CD4-positive, alpha-beta T cell treated with Interleukin-6 for 4 hours (primary cell): ENCODE measurements at places on chromosomes 3 and 15.

- DNase-seq, result no peak
Measured at GRCh38 chr3:128236657-128237056, 83.4 kb downstream of the EEFSEC start.

GRCh38 chr15:74958908-74959585, 2.5 kb upstream of the RPP25 start:
- DNase-seq, result no peak

DNA sequence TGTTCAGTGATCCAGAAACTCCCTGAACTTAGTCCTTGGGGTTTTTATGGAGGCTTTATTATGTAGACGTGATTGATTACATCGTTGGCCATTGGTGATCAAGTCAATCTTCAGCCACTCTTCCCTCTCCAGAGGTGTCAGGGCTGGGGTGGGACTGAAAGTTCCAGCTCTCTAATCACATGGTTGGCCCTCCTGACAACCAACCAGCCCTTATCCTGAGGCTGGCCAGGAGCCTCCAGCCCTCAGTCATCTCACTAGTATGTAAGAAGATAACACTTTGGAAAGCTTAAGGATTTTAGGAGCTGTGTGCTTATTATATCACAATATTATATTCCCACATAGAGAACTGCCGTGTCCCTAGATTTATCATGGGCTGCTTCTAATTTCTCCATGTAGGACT, 142.3 kb downstream of the VPS8 start:
- DNase-seq, result no peak

- no peak for DNase-seq
Measured at GRCh38 chr3:151301787-151302186, 14.8 kb downstream of the GPR87 start.

DNA sequence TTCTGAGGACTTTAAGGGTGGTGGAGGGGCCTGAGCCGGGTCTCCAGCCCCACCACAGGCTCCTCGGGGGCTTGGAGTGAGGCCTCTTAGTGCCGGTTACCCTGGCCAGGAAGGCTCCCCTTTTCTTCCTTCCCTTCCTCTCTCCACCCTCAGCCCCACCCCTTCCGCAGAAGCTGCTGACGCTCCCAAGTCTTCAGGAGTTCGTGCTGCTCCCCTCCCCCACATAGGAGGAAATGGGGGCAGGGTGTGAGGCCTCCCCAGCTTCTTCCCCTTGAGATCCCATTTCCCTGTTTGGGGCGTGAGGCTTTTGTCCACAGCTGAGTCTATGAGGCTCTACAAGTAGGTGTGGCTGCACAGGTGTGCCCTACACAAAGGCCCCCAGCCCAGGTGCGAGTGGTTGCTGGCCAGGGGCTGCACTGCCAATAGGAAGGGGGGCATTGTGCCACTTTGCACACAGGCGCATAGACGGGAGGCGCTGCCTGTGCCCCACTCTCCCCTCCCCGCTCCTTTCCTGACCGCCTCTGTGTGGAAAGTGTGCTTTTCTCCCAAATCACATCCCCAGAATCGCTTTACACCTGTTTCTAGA, 915 bp upstream of the CALML4 start:
- DNase-seq, result peak; percentile 34

GRCh38 chr15:30896211-30896606, 7.5 kb upstream of the FAN1 start:
- no peak for DNase-seq

DNA sequence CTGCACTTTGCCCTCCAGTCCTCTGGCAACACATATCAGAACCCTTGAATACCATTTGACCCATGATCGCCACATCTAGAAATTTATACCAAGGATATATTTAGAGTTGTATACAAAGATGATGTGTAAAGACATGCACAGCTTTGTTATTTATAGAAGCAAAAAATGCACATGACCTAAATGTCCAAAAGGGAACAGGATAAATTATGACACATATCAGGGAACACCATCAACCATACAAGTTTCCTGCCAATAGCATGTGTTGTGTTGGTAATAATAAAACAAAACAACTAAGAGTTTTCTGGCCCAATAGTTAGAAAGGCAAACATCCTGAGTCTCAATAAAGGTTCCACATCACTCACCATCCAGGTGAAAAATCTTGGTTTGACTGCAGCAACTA, 51.5 kb downstream of the AAGAB start:
- no peak for DNase-seq

DNA sequence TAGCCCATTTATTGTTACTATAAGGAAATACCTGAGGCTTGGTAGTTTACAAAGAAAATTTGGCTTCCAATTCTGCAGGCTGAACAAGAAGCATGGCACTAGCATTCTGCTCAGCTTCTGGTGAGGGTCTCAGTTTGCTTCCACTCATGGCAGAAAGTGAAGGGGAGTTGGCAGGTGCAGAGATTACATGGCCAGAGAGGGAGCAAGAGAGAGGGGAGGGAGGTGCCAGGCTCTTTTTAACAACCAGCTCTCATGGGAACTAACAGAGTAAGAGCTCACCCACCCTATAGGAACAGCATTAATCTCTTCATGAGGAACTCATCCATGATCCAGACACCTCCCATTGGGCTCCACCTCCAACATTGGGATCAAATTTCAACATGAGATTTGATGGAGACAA, 437.9 kb downstream of the CHL1 start:
- DNase-seq, result no peak

DNA sequence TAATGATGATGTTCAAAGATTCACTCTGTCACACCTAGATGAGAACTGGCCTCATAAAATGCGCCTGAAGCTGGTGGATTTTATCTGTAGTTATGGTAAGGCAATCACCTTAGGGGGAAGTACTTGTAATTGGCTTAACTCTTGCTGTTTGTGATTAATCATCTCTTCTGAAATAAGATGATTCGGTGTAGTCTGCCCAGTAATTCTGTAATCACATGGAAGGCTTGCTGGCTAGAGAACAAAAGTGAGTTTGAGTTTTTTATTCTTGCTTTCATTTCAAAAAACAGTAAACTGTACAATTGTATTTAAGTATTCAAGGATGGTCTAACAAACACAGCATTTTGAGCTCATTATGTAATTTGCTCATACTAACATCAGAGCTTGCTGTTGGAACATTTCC, 72.1 kb downstream of the OTOL1 start:
- DNase-seq, result no peak

- no peak for DNase-seq
Measured at GRCh38 chr3:111737047-111737705, 121.9 kb upstream of the PHLDB2 start.

DNA sequence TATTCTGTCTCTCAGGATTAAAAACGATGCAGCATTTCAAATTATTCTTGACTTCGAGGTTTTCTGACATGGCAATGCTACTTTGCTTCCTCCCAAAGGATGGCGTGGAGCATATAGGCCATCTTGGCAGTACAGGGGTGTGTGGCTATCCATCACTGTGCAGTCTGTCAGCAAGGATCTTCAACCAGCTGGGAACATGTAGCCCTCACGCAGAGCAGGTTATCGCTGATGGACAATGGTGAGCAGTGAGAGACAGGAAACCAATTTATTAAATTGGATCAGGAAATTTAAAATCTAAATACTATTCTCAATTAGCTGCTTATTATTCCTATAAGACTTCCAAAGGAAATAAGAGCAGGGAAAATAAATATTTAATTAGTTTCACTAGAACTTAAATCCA, 615.3 kb downstream of the OTOL1 start:
- DNase-seq, result no peak

- no peak for DNase-seq
Measured at GRCh38 chr15:66429546-66429945, 42.8 kb downstream of the MAP2K1 start.

GRCh38 chr3:52399593-52399992, 45.3 kb downstream of the SEMA3G start:
- no peak for DNase-seq

DNA sequence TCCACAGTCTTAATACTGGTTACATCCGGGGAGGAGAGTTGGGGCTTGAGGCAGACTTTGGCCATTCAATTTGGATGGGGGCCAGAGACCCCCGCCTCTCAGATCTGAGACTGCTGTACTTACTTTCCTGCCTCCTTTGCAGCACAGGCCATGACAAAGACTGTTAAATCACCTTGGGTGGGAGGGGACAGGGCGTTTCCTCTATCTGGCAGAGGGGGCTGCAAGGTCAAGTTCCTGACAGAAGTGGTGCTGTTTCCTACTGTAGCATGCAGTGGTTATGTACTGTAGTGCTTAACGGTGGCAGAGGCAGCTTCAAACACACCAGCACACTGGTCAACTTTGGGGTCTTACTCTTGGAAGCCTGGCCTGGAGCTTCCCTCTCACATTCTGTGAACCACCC, 261.2 kb upstream of the LRRFIP2 start:
- DNase-seq, result no peak

GRCh38 chr3:84961011-84961410, 2.2 kb downstream of the CADM2 start:
- DNase-seq, result no peak

- DNase-seq, result no peak
Measured at GRCh38 chr3:53816425-53816824, 29.8 kb downstream of the CHDH start.

- DNase-seq, result no peak
Measured at GRCh38 chr15:36447373-36447772, 132.1 kb upstream of the CDIN1 start.

DNA sequence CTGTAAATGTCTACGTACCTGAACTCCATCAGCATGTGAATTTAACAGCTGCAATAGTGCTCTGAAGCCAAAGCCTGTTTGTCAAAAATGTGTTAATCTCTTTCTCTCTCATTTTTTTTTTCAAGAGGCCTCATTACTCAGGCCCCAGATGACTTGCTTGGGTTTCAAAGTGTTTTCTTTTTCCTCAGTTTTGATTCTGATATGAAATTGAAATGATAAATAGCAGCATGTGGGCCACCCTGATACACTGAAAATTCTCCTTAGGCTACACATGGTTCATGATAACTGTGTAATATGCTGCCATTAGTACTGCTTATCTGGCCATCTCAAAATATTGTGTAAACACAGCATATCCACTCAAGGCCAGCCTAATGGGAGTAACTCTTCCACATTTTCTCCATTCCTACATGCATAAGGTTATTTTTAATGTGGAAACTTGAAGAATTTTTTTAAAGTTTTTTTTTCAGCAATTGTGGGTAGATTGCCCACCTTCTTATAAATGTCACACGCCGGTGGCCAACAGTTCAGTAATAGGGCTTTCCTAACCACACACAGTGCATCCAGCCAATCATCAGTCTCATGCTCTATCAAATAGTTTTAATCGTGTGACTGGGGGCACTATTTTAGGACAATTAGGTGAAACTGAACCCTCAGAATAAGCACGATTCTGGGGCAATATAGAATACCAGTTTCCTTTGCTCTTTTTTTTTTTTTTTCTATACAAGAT, 13.1 kb upstream of the DENND4A start:
- no peak for DNase-seq

GRCh38 chr3:43997316-43997715, 244.4 kb upstream of the TOPAZ1 start:
- no peak for DNase-seq

DNA sequence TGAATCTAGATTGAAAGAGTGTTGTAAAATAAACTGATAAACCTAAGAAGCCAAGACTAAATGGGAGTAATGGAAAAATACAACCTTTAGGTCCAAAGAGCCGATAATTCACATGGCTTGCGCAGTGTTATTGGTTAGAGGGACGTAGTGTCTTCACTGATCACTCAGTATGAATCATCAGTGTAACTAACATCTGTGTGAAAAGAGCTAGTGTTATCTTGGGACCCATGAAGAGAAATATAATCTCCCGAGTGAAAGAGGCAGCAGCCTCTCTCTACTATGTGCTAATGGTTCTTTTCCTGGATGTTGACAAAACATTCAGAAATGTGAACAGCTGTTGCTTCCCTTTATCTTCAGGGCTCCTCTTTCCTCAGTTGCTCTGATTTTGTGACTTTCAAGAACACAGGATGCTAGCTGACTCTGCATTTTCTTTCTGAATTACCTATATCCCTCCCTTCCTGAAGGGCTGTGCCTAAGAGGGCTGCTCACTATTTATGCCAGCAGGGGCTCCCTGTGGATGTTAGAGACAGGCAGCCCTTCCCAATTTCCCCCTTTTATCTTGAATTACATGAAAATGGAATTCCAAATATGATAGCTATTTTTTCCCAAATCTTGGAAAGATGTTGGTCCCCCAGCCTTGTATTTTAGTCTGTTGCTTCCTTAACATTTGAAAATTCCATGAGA, 128.8 kb downstream of the GRM7 start:
- DNase-seq, result no peak

GRCh38 chr15:75842722-75843677, at the start of gene UBE2Q2:
Gene UBE2Q2, plus strand, starts transcription at chr15:75843447. Its CDS starts 220 bp downstream, at chr15:75843667.
- peak; percentile 85 for DNase-seq

DNA sequence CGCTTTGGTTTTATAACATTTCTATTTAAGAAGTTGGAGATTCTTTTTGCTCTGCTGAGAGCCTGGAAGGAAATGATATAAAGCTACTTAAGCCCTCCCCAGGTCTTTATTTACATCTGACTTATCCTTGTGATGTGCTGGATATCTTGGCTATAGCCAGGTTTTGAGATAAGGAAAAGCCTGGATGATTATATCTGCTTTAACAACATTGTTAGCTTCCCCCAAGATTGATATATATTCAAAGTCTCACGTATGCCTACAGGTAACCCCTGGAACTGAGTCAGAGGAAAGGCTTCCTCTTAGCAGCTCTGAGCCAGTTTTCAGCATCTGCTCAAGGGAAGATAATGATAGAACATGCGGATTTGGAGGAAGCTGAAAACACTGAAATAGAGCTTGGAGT, 61.5 kb upstream of the CRBN start:
- no peak for DNase-seq

DNA sequence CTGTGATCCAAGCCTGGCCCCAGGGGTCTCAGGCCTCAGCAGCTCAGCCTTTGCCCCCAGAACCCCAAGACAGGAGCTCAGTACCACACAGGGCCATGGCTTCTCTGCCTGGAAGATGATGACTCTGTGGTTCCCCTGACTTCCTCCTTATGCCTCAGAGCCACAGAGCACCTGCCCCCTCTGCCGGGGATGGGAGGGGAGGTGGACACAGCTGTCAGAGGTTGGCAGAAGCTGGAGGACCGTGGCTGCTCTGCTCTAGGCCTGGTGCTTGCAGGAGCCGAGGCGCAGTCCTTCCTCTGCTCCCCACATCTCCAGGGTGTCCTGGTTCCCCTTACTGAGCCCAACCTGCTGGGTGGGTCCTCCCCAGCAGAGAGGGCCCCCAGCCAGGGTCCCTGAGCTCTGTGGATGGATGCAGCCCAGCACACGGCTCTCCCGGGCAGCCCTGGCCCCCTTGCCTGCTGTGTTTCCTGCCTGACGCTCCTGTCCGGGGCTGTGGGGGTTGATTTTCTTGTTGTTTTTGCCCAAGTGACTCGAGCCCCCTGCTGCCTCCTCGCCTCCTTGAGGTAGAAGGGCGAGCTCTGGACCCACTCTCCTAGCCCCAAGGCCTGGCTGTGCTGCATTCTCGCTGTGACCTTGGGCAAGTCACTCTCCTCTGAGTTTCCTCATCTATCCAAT, 36.6 kb downstream of the PSTPIP1 start:
- DNase-seq, result peak; percentile 42

- no peak for DNase-seq
Measured at GRCh38 chr3:126963261-126964190, 19.4 kb upstream of the PLXNA1 start.
